Lung (tissue), 17 donors: ENCODE measurements at places on chromosomes 12 and 14. TPM values are rescaled to one million over a fixed set of nuclear protein-coding genes. Genes with fewer than 3 reads are reported as not detected.
A peak's percentile ranks its signal among the peaks of the same experiment; 100 is the strongest.

Gene ARID4A
- total RNA-seq, result 21.5 TPM

Gene FLVCR2
- 31.4 TPM for total RNA-seq

Gene KLHL33
- total RNA-seq, result 0.51 TPM

Gene GUCY2C
- total RNA-seq, result not detected

Gene KRT4
- 3.6 TPM for total RNA-seq

Gene DLK1
- total RNA-seq, result 9.9 TPM

Gene DYRK2
- total RNA-seq, result 19.4 TPM

Gene POTEM
- total RNA-seq, result not detected

DNA sequence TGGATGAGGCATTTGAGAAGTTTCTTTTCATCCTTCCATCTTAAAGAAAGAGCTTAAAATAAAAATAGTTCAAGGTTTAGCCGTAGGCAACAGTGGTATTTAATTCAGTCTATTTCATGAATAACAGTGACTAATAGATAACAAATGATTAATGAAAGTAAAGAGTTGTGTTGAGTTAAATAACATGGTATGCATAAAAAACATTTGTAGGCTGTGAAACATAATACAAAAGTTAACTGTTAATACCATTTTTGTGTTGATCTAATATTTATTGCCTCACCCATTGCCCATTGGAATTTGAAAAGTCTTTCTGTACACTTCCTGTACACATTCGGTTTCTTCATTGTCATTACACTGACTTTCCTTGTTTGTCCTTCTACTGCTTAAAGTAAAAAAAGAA is 108.6 kb upstream of the PDE3A start:
- no peak for DNase-seq
- H3K4me1 ChIP-seq, result no peaks in the 10 kb centered on the region
- H3K27ac ChIP-seq, result no peak overlapping the region
- no peak overlapping the region for H3K4me3 ChIP-seq
- H3K27me3 ChIP-seq, result no peaks in the 10 kb centered on the region

GRCh38 chr12:12891080-12891880 is at the start of gene GPRC5A:
TSS of gene GPRC5A (plus strand) at chr12:12891562. CDS start at chr12:12908250, 16,688 bp downstream.
- no peak within 1 kb of the TSS for H3K27ac ChIP-seq
- peak; percentile 92 for DNase-seq

- no peak overlapping the region for H3K4me3 ChIP-seq
- H3K36me3 ChIP-seq, result no peaks in the 10 kb centered on the region
- H3K27ac ChIP-seq, result no peak overlapping the region
These were observed 140.8 kb downstream of the DUSP6 start for GRCh38 chr12:89211456-89211855.

DNA sequence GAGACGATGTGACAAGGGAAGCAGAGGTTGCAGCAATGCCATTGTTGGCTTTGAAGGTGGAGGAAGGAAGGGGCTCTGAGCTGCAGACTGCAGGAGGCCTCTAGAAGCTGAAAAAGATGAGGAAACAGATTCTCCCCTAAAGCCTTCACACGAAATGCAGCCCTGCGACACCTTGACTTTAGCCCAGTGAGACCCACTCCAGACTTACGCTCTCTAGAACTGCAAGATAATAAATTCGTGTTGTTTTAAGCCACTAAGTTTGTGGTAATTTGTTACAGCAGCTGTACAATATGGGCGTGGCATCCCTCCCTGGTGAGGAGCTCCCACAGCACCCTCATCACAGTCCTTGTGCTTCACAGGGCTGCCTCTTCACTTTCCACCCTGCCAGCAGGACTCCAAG is 53.2 kb downstream of the GOLGA5 start:
- H3K36me3 ChIP-seq, result no peaks in the 10 kb centered on the region
- no peak overlapping the region for H3K4me3 ChIP-seq
- no peak for DNase-seq

- H3K27me3 ChIP-seq, result no peaks in the 10 kb centered on the region
- no peak overlapping the region for H3K27ac ChIP-seq
- no peak for DNase-seq
- no peaks in the 10 kb centered on the region for H3K4me1 ChIP-seq
- no peak overlapping the region for H3K4me3 ChIP-seq
These were observed 18.5 kb downstream of the RPGRIP1 start for GRCh38 chr14:21298358-21298757.

DNA sequence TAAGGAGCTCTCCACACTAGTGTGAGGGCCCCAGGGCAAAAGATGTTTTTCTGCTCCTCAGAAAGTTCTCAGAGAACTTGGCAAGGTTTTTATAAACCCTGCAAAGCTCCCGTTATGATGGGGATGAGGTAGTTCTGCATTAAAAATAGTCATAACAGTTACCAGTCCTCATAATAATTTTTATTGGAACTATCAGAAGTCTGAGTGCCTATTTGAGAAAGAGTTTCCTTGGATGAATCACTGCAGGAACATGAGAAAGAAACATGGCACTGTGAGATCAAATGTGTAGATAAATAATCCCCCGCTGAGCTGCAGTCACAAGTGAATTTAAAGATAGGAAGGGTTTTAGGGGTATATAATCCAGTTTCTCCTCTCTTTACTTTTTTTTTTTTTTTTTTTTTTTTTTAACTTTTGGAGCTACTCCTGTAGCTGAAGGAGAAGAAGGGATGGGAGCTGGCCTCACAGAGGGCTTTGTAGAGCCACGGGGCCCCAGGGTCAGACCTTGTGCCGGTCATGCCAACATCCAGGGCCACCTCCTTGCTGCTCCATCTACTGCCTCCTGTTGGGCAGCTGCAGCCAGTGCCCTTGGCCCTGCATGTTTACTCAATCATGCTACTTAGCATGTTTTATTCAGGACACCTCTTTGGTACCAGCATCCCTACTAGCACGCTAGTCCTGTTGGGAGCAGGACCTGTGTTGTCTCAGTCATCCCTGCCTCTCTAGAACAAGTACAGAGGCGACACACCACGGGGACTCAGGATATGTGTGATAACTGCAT is 39.5 kb downstream of the EVL start:
- peaks cover 3% of the 10 kb centered on the region for H3K36me3 ChIP-seq
- no peak overlapping the region for H3K4me3 ChIP-seq
- H3K4me1 ChIP-seq, result peaks cover 62% of the 10 kb centered on the region
- DNase-seq, result no peak
- peak overlapping the region; percentile 15 for H3K27ac ChIP-seq
- no peaks in the 10 kb centered on the region for H3K27me3 ChIP-seq

DNA sequence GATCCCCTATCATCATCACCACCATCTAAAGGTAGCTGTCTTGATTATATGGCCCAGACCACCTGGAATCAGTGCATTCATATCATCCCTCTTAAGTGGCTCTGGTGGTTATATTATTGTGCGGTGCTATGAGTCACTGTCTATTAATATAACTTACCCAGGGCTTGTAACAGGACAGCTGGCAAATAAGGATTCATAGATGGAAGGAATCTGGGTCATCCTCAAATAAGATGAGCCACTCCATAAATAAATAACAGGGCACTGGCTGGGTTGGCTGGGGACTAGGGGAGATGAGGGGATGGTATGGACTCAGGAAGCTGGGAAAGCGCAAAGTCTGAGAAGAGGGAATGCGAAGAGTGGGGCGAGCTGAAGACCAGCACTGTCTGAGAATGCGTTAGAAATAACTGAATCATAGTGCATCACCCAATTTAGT is 216.1 kb downstream of the NUAK1 start:
- no peaks in the 10 kb centered on the region for H3K27me3 ChIP-seq
- peaks cover 2% of the 10 kb centered on the region for H3K4me1 ChIP-seq
- H3K4me3 ChIP-seq, result no peak overlapping the region
- peak overlapping the region; percentile 76 for H3K27ac ChIP-seq
- H3K36me3 ChIP-seq, result no peaks in the 10 kb centered on the region
- no peak for DNase-seq

- H3K27me3 ChIP-seq, result no peaks in the 10 kb centered on the region
- DNase-seq, result peak; percentile 65
- no peaks in the 10 kb centered on the region for H3K4me1 ChIP-seq
- H3K36me3 ChIP-seq, result no peaks in the 10 kb centered on the region
These were observed 32.7 kb upstream of the SELPLG start for GRCh38 chr12:108666401-108666881.

DNA sequence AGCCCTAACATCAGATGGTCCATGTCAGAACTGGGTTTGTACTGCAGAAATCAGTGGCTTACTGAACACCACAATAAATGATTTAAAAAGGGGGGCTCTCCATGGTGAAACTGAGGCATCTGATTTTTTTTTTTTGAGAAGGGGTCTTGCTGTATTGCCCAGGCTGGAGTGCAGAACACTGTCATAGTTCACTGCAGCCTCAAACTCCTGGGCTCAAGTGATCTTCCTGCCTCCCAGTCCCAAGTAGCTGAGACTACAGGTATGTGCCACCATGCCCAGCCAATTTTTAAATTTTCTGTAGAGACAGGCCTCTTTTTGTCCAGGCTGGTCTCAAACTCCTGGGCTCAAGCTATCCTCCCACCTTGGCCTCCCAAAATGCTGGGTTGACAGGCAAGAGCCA is 57.4 kb downstream of the RFLNA start:
- DNase-seq, result no peak
- H3K27me3 ChIP-seq, result no peaks in the 10 kb centered on the region
- H3K36me3 ChIP-seq, result peaks cover 92% of the 10 kb centered on the region
- H3K4me1 ChIP-seq, result no peaks in the 10 kb centered on the region

- H3K27ac ChIP-seq, result no peak overlapping the region
- no peak overlapping the region for H3K4me3 ChIP-seq
- H3K27me3 ChIP-seq, result no peaks in the 10 kb centered on the region
These were observed 129.3 kb downstream of the ZFP36L1 start for GRCh38 chr14:68663385-68664076.

DNA sequence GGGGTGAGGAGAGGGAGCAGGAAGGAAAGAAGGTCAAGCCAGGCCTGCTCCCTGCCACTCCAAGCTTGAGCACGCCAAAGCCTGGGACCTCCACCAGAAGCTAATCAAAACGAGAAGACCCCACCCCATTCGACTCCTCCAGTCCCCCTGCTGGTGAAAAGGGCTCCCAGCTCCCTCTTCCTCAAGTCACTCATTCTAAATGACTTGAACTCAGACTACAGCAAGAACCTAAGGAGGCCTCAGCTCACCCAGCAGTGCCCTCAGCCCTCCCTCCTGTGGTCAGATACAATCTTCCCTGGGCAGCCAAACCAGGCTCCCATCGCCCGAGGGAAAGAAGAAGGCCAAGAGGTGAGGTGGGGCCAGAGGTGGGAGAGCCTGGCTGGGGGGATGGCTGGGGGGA is 17.4 kb downstream of the HDAC7 start:
- no peak overlapping the region for H3K4me3 ChIP-seq
- H3K4me1 ChIP-seq, result peaks cover 46% of the 10 kb centered on the region
- H3K27ac ChIP-seq, result peak overlapping the region; percentile 87
- H3K27me3 ChIP-seq, result no peaks in the 10 kb centered on the region
- H3K36me3 ChIP-seq, result peaks cover 9% of the 10 kb centered on the region

GRCh38 chr12:47095446-47096236 is 15.9 kb upstream of the AMIGO2 start:
- DNase-seq, result no peak
- H3K27ac ChIP-seq, result no peak overlapping the region
- H3K27me3 ChIP-seq, result no peaks in the 10 kb centered on the region
- H3K36me3 ChIP-seq, result no peaks in the 10 kb centered on the region
- H3K4me1 ChIP-seq, result peaks cover 3% of the 10 kb centered on the region
- no peak overlapping the region for H3K4me3 ChIP-seq

DNA sequence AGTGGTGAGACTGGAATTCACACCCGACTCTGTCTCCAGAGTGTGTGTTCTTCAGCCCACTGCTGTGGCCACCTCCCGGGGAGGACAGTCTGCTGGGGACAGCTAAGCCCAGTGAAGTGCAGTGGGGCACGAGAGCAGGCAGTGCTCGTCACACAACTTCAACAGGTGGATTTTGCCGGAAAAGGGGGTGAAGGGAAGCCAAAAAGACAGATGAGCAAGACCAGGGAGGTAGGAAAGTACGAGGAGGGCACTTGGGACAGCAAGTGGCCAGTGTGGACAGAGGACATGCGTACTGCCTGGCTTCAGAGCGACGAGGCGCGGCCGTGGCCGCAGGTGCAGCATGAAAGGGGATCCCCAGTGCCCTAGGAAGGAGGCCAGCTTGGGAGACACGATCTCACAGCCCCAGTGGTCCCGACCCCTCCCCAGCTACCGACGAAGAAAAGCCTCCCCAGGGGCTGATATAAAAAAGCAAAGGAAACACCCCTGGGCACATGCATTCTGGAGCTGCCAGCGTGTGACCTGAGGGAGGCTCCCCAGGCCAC is 96.1 kb downstream of the FBXL14 start:
- H3K27ac ChIP-seq, result no peak overlapping the region
- no peak for DNase-seq
- no peaks in the 10 kb centered on the region for H3K27me3 ChIP-seq
- H3K4me1 ChIP-seq, result peaks cover 14% of the 10 kb centered on the region
- no peaks in the 10 kb centered on the region for H3K36me3 ChIP-seq
- no peak overlapping the region for H3K4me3 ChIP-seq

DNA sequence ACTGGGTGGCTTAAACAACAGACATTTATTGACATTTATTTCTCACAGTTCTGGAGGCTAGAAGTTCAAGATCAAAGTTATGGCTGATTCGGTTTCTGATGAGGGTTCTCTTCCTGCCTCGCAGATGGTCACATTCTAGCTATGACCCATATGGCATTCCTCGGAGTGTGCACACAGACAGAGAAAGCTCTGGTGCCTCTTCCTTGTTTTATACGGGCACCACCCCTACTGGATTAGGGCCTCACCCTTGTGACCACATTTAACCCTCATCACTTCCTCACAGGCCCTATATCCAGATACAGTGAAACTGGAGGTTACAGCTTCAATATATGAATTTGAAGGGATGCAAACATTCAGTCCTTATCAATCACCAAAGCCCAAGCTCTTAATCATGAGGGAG is 77.0 kb upstream of the OVCH1 start:
- H3K36me3 ChIP-seq, result no peaks in the 10 kb centered on the region
- no peak overlapping the region for H3K27ac ChIP-seq
- H3K4me3 ChIP-seq, result no peak overlapping the region
- DNase-seq, result no peak

GRCh38 chr14:68305738-68306137 is 486.2 kb downstream of the RAD51B start:
- peaks cover 3% of the 10 kb centered on the region for H3K4me1 ChIP-seq
- H3K36me3 ChIP-seq, result no peaks in the 10 kb centered on the region
- no peak overlapping the region for H3K27ac ChIP-seq

DNA sequence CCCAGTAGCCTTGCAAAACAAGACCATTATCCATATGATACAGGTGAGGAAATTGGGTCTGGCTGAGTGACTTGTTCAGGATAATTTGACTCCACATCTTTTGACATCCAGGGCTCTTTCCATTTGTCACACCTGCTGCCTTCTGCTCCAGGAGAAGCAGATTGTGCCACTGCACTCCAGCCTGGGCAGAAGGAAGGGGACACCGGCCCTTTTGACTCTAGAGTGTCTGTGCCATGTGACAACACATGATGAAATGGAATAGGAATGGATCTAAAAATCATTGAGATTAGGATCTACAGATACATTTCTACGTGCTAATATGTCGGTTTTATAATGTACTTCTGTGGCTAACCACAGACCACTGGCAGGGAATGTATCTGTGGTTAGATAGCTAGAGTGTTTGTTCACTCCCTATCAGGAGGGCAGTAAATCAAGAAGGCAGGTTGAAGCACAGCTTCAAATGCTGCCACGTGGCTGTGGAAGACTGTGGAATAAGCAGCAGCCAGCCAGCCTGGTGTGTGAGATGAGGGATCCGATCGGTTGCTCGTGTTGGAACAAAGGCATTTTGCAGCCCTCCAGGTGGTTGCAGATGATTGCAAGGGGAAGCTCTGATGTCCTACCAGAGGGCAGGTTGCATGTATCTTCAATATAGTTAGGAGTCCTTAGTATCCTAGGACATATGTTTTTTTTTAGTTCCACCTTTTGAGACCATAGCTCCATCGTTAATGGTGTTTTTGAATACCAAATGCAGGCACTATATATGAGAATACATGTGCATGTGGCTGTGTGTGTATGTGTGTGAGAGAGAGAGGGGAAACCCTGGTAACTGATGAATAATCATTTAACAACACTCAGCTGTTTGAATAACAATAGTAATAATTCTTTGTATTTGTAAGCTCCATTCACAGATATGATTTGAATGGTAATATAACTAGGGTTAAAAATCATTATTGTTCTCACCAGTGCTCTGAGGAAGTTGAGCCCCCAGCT is 28.6 kb downstream of the EML1 start:
- H3K36me3 ChIP-seq, result no peaks in the 10 kb centered on the region
- DNase-seq, result no peak
- no peaks in the 10 kb centered on the region for H3K27me3 ChIP-seq
- no peak overlapping the region for H3K4me3 ChIP-seq
